Forelimb muscle (tissue), 1 donor: ENCODE measurements at places on chromosomes 3 and 15. TPM values are rescaled to one million over a fixed set of nuclear protein-coding genes. Genes with fewer than 3 reads are reported as not detected.

Gene SCN5A
- 5.9 TPM for polyA plus RNA-seq

Gene EIF4A2
- polyA plus RNA-seq: 536 TPM

Gene REC114
- polyA plus RNA-seq: not detected

Gene CLRN1
- polyA plus RNA-seq: 0.23 TPM

Gene C3orf49
- 0.22 TPM for polyA plus RNA-seq

Gene WDR93
- polyA plus RNA-seq: 0.18 TPM

Gene SPINT1
- 0.49 TPM for polyA plus RNA-seq

Gene KLHL40
- 162 TPM for polyA plus RNA-seq

Gene HRH1
- polyA plus RNA-seq: 3.0 TPM
